ENCODE measurements at places on chromosomes 7 and 10.

- peak; percentile 83 for DNase-seq
Observed at GRCh38 chr7:74289018-74289658, at the start of gene CLIP2. CLIP2 (plus strand) TSS chr7:74289407; CDS start chr7:74317547, 28,140 bp downstream.

- no peak for DNase-seq
Observed at GRCh38 chr10:16316733-16317390, 119.9 kb upstream of the PTER start.

DNA sequence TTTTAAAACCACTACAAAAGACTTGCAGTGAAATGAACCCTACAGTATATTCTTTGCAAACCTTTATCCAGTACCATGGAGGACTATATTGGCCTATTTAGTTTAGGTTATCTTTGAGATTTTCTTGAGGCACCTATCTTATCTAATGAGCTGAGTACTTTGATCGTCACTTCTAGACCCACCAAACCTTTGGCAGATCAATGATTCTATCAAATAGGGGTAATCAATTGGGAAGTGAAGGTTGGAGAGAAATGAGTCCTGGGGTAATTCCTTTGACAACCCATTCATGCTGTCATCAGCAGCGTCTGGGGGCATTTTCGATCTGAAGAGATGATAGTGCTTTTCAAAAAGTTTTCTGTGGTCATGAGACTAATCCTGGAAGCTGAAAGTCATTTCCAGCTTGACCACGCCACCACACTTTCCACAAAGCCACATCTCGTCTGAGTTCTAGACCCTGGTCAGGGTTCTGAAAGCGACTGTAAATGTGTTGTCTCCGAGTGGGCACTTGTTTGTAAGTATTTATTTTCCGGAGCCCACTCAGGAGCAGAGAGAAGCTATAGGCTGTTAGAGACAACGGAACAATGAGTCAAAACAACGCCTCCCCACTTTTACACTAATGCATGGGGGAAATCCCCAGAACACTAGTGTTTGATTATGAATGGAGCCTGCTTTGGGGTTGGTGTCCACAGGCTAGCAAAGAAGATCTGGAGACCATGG is 4.8 kb downstream of the EGR2 start:
- DNase-seq = no peak

- peak; percentile 18 for DNase-seq
Observed at GRCh38 chr10:84267503-84268126, 22.8 kb downstream of the RGR start.

DNA sequence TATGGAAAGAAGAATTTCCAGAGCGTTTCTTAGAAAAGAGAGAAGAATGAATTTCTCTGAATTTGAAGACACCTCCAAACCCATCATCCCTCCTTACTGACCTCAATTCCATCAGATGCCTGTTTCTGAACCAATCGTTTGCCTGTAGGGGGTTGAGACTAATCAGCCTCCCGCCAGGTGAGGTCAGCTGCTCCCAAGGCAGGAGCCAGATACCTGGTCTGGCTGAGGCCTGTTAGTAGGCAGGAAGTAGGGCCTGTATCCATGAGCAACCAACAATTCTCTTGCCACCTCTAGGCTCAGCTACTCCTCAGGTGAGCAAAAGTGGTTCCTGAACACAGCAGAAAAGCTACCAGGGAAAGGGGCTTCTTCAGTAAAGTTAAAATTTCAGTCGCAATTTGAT is 50.3 kb downstream of the HTR5A start:
- DNase-seq = no peak

DNA sequence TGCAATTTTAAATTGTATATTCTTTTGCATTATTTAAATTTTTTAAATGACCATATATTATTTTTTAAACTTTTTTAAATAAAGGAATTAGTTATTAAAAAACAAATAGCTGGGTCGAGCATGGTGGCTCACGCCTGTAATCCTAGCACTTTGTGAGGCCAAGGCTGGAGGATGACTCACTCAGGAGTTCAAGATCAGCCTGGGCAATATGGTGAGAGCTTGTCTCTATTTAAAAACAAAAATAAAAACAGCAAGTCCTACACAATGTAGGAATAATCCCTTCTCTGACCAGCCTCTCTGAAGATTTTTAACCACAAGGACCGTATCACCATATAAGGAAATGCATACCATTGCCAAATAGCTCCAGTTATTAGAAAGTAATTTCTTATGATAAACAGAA is 19.6 kb downstream of the NOC3L start:
- DNase-seq = no peak

GRCh38 chr10:50565301-50566083 is 58.3 kb downstream of the SGMS1 start:
- peak; percentile 94 for DNase-seq

DNA sequence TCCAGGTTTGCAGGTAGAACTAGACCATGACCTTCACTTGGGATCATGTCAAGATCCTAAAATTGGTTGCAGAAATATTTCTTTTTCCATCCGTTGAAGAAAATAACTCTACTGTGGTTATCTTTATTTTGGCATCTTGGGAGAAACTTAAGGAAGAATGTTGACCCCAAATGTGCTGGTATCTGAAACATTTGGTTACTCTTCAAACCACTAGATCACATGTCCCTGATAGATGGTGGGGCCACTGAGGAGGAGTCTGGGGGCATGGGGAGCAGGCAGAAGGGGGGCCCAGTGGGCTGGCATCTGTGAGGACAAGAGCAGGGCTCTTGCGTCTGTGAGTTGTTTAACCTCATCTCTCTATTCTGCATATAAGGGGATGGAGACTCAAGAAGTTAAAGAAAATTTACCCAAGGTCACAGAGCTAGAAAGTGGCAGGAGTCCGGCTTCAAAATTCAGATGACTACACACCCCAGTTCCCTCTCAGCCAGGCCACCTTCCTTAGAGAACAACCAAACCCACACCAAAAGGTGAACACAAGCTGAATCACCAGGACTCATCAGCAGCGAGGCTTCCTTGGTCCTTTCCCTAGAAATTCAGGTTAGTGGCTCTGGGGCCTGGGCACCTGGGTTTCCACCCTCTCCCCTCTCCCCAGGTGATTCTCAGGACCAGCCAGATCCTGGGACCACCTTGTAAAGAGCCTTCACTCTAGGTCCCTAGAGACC is 40.6 kb upstream of the SRGN start:
- DNase-seq = no peak

DNA sequence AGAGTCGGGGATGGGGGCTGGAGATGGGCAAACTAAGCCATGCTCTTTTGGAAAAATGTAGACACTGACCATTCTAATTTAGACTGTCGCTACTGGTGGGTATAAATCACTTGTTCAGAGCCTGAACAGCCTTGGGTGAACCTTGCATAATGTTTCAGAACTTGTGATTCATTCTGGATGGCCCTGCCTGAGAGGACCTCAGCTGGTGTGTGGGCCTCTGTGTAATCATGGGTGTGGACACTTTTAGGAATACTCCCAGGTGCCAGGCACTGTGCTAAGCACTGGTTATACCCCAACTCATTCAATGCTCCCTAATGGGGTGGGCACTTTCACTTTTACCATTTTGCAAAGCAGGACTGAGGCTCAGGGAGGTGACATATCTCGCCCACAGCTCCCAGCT is 26.8 kb upstream of the TM9SF3 start:
- DNase-seq = peak; percentile 67

DNA sequence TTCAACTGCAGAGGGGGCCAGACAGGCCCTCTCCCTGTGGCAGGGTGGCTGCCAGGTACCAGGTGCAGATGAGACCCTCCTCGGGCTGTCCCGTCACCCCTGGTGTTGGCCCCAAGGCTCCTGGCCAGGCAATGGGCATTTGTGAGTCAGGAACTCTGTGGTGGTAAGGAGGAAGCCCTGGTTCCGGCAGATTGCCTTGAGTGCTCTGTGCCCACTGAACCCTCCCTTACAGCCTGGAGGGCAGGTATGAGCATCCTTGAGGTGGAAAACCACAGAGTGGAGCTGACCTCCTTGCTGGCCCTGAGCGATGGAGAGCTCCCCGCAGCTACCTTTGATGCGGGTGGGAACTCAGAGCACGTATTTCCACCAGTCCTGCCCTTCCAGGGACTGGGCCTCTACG is 2.0 kb downstream of the PAOX start:
- DNase-seq = no peak

GRCh38 chr10:22999942-23000341 is 72.1 kb downstream of the ARMC3 start:
- DNase-seq = no peak

GRCh38 chr10:132407243-132407746 is 10.3 kb downstream of the PWWP2B start:
- DNase-seq = no peak

DNA sequence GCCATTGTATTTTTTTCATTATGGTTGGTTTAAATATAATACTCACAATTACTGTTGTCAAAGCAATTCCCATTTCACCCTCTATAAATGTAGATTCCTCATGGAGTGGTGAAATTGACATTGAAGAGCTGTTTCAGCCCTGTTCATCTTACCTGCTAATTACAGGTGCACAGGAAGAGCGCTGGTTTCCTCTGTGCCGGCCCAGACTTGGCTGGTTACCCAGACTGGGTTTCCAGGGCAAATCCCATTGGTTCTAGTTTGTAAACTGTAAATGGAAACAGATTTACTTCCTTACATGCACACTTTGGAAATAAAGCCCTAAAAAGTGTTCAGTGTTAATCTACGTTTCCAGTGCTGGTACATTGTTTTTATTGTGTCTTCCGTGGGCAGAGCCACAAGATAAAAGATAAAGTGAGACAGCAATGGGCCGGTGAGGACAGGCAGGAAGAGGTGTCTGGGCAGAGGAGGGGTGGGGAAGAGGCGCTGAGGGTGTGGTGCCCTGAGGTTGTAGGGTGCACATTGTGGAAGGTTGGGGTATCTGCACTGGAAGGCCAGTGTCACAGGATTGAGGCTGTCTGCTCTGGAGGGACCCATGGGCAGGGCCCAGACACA is 71.6 kb upstream of the ZPBP start:
- no peak for DNase-seq
